Tibial artery (tissue), 4 donors: ENCODE measurements at places on chromosomes 6 and 20.

DNA sequence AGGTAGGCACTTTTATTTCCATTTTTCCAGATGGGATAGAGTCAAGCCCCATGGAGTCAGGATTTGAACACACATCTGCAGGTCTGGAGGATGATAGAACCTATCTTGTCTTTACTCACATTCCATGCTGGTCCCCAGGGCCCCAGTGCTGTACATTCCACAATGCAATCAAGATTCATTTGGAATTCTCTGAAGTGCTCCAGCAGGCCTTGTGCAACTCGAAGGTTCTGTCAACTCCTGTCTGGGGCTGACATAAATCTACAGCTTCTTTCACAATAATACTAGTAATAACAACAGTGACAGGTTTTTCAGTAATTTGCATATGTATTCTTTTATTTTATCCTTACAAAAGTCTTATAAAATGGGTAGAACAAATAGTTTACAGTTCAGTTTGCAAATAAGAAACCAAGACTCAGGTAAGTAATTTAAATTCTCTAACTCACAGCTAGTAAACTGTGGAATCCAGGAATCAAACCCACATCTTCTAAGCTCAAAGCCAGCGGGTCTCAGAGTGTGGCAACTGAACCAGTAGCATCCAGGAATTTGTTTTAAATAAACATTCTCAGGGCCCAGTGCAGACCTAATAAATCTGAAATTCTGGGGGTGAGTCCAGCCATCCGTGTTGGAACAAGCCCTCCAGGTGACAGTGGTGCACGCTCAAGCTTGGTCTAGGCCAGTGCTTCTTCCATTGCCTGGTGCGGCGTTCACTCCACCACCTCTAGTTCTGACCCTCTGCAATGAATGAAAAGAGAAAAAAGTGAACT is 137.0 kb upstream of the TNFAIP3 start:
- no peak for DNase-seq

- DNase-seq = no peak
Observed at GRCh38 chr6:116536216-116536621, 9.3 kb downstream of the TRAPPC3L start.

GRCh38 chr6:80449726-80450125 is 343.3 kb downstream of the BCKDHB start:
- no peak for DNase-seq

DNA sequence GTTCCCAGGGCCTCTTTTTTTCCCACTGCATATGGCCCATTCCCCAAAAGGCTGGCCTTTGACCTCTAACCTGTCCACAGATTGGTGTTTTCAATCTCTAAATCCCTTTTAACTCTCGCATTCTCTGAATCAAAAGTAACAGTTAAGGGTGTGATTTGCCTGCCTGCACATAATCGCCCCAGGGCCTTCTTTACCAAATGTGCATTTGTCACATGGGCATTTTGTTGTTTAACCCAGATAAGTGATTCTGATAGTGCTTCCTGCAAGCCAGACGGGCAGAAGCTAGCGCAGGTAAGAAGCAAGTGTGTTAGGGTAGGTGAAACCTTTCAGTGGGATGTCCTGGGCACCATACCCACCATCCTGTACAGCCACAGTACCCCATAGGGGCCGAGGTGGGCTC is 49.4 kb upstream of the PLEKHG1 start:
- DNase-seq = no peak

GRCh38 chr6:43924222-43924702 is 154.3 kb downstream of the VEGFA start:
- no peak for DNase-seq

- DNase-seq = no peak
Observed at GRCh38 chr6:157064502-157064901, 258.8 kb downstream of the TMEM242 start.
